Memory B cell (primary cell): ENCODE measurements at places on chromosomes 16 and 17.

DNA sequence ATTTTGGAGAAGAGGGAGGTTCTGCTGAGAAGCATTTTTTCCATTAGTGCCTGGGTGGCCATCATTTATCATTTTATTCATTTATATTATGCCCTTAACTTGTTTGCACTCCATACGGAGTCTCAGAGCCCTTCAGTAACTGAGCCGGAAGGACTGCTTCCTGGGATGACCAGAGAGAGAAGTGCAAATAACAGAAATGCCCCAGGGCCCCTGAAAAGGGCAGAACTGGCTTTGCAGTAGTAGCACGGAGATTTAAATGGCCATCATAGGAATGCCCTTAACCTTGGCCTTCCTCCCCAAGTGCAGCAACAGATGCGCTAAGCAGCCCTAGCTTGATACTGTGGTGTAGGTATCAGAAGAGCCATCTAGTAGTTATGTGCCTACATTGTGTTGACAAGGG, 58.5 kb downstream of the NUP93 start:
- no peak overlapping the region for H3K4me3 ChIP-seq
- H3K27ac ChIP-seq = no peak overlapping the region
- H3K4me1 ChIP-seq = peaks cover 6% of the 10 kb centered on the region
- H3K36me3 ChIP-seq = peaks cover 2% of the 10 kb centered on the region
- H3K27me3 ChIP-seq = no peaks in the 10 kb centered on the region

DNA sequence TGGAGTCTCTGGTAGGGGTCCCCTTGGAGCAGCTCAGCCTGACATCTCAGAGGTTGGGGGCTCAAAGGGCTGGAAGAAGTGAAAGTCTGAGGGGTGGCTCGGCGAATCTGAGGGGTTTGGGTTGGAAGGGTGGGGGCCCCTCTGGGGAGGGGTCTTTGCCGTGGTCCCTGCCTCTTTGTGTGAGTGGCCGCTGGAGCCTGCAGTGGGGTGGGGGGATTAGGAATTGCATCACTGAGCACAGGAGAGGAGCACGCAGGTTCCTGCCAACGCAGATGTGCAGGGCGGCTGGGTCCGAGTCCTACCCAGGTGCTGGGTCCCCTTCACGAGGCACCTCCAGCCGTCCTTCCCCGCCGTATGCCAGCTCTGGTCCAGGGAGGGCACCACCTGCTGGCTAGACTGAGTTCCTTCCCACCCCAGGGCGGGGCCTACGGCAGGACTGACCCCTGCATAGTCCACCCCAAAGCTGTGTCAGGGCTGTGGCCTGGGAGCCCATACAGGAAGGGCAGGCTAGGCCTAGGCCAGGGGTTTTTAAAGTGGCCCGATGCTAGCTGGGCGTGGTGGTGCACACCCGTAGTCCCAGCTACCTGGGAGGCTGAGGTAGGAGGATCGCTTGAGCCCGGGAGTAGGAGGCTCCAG, 9.9 kb downstream of the FMNL1 start:
- no peaks in the 10 kb centered on the region for H3K27me3 ChIP-seq
- peaks cover 62% of the 10 kb centered on the region for H3K4me1 ChIP-seq
- H3K36me3 ChIP-seq = peaks cover 17% of the 10 kb centered on the region
- H3K4me3 ChIP-seq = no peak overlapping the region
- peak overlapping the region; percentile 98 for H3K27ac ChIP-seq

- H3K4me3 ChIP-seq = no peak overlapping the region
- no peak for DNase-seq
- H3K27me3 ChIP-seq = no peaks in the 10 kb centered on the region
- H3K4me1 ChIP-seq = peaks cover 12% of the 10 kb centered on the region
Observed at GRCh38 chr17:50550661-50551432, 3.9 kb downstream of the SPATA20 start.

GRCh38 chr16:10839279-10839666, 20.7 kb upstream of the TVP23A start:
- no peak overlapping the region for H3K4me3 ChIP-seq
- no peaks in the 10 kb centered on the region for H3K27me3 ChIP-seq
- peaks cover 3% of the 10 kb centered on the region for H3K36me3 ChIP-seq

GRCh38 chr16:57036945-57037344, 47.6 kb downstream of the NLRC5 start:
- H3K27ac ChIP-seq = peak overlapping the region; percentile 96
- DNase-seq = no peak
- no peak overlapping the region for H3K4me3 ChIP-seq

- H3K4me1 ChIP-seq = peaks cover 7% of the 10 kb centered on the region
- no peaks in the 10 kb centered on the region for H3K27me3 ChIP-seq
- H3K4me3 ChIP-seq = peak within 1 kb of the TSS; percentile 90
- DNase-seq = peak; percentile 47
- peaks cover 7% of the 10 kb centered on the region for H3K36me3 ChIP-seq
Observed at GRCh38 chr16:1772362-1772907, at the start of gene EME2. Gene EME2 (plus strand): TSS chr16:1772810. CDS start chr16:1773228, 418 bp downstream.

DNA sequence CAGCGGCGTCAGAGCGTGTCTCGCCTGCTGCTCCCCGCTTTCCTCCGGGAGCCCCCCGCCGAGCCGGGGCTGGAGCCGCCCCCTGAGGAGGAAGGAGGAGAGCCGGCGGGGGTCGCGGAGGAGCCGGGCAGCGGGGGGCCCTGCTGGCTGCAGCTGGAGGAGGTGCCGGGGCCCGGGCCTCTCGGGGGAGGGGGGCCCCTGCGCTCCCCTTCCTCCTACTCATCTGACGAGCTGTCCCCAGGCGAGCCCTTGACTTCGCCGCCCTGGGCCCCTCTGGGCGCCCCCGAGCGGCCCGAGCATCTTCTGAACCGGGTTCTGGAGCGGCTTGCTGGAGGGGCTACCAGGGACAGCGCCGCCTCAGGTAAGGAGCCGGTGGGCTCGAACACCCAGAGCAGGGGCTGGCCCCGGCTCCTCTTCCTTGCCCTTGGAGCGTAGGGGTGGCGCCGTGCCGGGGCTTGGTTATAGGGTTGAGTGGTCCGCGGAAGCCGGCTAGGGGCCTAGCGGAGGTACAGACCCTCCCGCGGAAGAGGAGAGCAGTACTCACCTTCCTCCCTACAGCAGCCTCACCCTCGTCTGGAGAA, 841 bp downstream of the RAPGEFL1 start:
- DNase-seq = peak; percentile 35
- H3K27me3 ChIP-seq = no peaks in the 10 kb centered on the region
- H3K36me3 ChIP-seq = peaks cover 12% of the 10 kb centered on the region
- H3K4me1 ChIP-seq = peaks cover 7% of the 10 kb centered on the region
- no peak overlapping the region for H3K27ac ChIP-seq

DNA sequence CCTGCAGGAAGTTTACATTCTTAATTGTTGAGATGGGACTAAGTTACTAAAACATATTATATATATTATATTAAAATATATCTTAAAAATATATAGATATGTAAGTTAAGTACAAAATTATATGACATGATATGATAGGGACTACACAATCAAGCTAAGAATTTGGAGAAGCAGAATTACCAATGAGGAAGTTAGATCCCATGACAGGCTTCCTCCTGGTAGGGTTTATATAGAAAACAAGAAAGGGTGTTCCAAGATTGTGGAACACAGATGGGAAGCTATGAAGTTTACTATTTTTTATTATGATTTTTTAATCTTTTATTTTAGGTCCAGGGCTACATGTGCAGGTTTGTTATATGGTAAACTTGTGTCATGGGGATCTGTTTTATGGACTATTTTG, 260.8 kb upstream of the ZFHX3 start:
- no peaks in the 10 kb centered on the region for H3K4me1 ChIP-seq
- H3K4me3 ChIP-seq = no peak overlapping the region
- H3K36me3 ChIP-seq = no peaks in the 10 kb centered on the region
- peaks cover 4% of the 10 kb centered on the region for H3K27me3 ChIP-seq
- no peak overlapping the region for H3K27ac ChIP-seq

DNA sequence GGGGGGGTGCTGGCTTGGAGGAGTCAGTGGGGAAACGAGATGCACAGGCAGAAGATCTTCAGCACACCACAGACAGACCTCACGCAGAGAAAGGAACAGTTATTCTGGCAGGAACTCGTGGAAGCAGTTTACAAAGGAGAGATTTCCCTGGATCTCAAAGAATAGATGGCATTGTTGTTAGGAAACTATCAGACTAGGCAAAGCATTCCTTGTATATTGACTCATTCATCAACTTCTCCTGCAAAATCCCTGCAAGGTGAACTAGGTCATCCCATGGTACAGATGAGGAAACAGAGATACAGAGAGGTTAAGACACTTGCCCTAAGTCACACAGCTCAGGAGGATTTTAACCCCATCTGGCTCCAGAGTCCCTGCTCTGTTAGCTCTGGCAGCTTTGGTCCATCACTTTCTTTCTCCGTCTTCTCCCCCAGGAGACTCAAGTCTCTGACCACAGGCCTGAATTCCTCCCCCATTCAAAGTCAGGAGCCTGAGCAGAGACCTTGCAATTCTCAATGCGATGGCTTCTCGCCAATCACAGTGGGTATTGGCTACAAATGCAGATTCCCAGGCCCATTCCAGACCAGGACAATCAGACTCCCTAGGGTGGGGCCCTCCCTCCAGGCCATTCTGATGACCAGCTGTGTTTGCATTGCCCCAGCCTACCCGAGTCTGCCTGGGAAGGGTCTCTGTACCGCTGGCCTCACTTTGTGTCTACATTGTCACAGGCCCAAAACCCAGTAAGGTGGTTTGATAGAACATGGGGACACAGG, 56.4 kb downstream of the LITAF start:
- H3K4me3 ChIP-seq = no peak overlapping the region
- no peaks in the 10 kb centered on the region for H3K4me1 ChIP-seq
- peaks cover 5% of the 10 kb centered on the region for H3K27me3 ChIP-seq
- no peaks in the 10 kb centered on the region for H3K36me3 ChIP-seq

DNA sequence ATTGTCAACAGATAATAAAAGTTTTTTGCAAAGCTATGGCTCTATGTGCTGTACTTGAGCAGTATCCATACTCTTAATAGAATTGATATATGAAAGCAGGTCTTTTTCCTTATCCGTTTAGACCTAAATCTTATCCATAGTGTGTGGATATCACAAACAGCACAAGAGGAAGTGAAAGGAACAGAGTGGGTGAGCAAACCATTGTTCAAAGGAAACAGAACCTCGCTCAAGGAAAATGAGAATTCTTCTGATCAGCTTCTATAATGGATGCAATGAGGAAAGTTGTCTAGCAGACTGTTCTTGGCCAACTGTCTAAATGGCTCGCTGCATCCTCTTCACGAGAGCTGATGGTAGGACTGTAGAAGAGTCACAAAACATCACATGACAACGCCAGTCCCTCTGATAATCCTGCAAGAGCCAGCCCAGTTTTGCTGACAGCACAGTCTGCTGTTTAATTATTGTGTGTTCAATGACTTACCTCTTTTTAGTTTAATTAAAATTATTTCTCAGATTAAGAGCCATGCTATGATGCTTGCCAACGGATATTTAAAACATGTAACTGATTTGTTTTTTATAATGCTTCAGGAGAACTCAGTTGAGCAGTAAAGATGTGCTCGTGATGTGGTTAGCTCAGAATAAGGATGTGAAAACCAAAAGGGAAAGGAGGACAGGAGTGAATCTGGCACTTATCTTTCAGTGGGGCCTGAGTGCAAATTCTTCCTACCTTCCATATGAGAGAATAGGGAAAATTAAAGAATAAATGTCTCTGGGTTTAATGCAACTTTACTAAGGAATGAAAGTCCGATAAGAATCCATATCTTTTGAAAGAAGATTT, 38.5 kb downstream of the WWOX start:
- no peaks in the 10 kb centered on the region for H3K27me3 ChIP-seq
- peaks cover 6% of the 10 kb centered on the region for H3K36me3 ChIP-seq
- H3K27ac ChIP-seq = peak overlapping the region; percentile 45

GRCh38 chr16:25978218-25978617, 286.5 kb downstream of the HS3ST4 start:
- peaks cover 3% of the 10 kb centered on the region for H3K27me3 ChIP-seq
- DNase-seq = no peak
- H3K4me1 ChIP-seq = no peaks in the 10 kb centered on the region

DNA sequence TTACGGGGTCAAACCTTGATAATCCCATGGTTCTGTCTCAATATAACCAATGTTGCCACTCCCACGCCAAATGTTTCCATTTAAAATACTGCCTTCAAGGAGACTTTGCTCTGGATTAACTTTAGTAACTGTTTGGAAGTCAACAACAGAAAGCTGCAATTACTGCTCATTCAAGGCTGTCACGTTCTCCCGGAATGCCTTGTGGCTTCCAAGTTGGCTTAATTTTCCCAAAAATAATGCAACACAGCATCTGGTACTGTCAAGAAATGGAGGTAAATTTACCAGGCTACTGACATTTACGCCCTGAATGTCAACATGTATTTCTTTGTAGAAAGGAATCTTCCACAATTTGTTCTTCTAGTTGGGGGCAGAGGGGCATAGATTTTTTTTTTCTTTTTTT, 38.2 kb downstream of the GPRC5B start:
- H3K27ac ChIP-seq = no peak overlapping the region
- no peaks in the 10 kb centered on the region for H3K4me1 ChIP-seq
- no peak overlapping the region for H3K4me3 ChIP-seq
- peaks cover 4% of the 10 kb centered on the region for H3K27me3 ChIP-seq
- DNase-seq = no peak
- no peaks in the 10 kb centered on the region for H3K36me3 ChIP-seq

GRCh38 chr16:29156511-29156910, 171.7 kb downstream of the LAT start:
- no peak for DNase-seq
- no peak overlapping the region for H3K4me3 ChIP-seq
- H3K27me3 ChIP-seq = no peaks in the 10 kb centered on the region
- H3K27ac ChIP-seq = no peak overlapping the region
- H3K4me1 ChIP-seq = no peaks in the 10 kb centered on the region

GRCh38 chr16:28986046-28986445, 1.2 kb downstream of the LAT start:
- peaks cover 49% of the 10 kb centered on the region for H3K36me3 ChIP-seq
- no peak overlapping the region for H3K4me3 ChIP-seq
- no peak overlapping the region for H3K27ac ChIP-seq
- H3K27me3 ChIP-seq = no peaks in the 10 kb centered on the region
- peaks cover 15% of the 10 kb centered on the region for H3K4me1 ChIP-seq
- no peak for DNase-seq

DNA sequence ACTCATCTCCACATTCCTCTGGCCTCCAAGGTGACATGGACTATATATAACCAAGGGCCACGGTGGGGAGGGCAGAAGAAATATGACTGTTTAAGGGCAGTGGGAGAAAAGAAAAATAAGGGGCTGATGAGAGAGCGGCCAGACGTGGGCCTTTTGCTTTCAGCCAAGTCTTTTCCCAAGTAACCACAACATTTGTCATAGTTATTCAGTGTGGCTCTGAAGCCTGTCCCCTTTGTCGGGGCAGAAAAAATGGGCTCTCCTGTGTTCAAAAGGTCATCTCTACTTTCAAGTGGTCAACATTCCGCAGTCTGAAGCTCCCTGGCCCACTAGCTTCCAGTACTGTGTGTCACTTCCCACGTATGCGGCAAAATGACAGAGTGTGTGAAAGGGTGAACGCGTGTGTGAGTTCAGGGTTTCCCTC, 245.4 kb downstream of the NTN1 start:
- no peak for DNase-seq
- H3K4me1 ChIP-seq = no peaks in the 10 kb centered on the region
- no peak overlapping the region for H3K27ac ChIP-seq
- H3K4me3 ChIP-seq = no peak overlapping the region
- peaks cover 24% of the 10 kb centered on the region for H3K36me3 ChIP-seq

GRCh38 chr16:21223787-21224186, 9.7 kb upstream of the ANKS4B start:
- no peak overlapping the region for H3K27ac ChIP-seq
- peaks cover 12% of the 10 kb centered on the region for H3K27me3 ChIP-seq
- DNase-seq = no peak

- H3K27ac ChIP-seq = no peak overlapping the region
- H3K4me1 ChIP-seq = peaks cover 7% of the 10 kb centered on the region
- H3K36me3 ChIP-seq = peaks cover 2% of the 10 kb centered on the region
- H3K27me3 ChIP-seq = peaks cover 2% of the 10 kb centered on the region
Observed at GRCh38 chr16:88862968-88863367, 3.5 kb downstream of the PABPN1L start.

GRCh38 chr16:58010886-58011285, 9.7 kb downstream of the USB1 start:
- H3K4me1 ChIP-seq = no peaks in the 10 kb centered on the region
- no peak overlapping the region for H3K4me3 ChIP-seq
- no peak for DNase-seq
- H3K36me3 ChIP-seq = peaks cover 20% of the 10 kb centered on the region
- H3K27me3 ChIP-seq = no peaks in the 10 kb centered on the region
